ENCODE measurements at places on chromosomes 3 and 15. TPM values are rescaled to one million over a fixed set of nuclear protein-coding genes. Genes with fewer than 3 reads are reported as not detected.

The CCR2 gene
- total RNA-seq, result not detected

The GOLGA6L22 gene
- not detected for total RNA-seq

The LIPC gene
- not detected for total RNA-seq

The SYNPR gene
- total RNA-seq, result 0.64 TPM

The CKMT1B gene
- total RNA-seq, result 36.7 TPM

The VPS33B gene
- 16.3 TPM for total RNA-seq

The MYZAP gene
- 0.72 TPM for total RNA-seq

The KBTBD8 gene
- 19.4 TPM for total RNA-seq

The GOLGA8R gene
- 0.20 TPM for total RNA-seq

DNA sequence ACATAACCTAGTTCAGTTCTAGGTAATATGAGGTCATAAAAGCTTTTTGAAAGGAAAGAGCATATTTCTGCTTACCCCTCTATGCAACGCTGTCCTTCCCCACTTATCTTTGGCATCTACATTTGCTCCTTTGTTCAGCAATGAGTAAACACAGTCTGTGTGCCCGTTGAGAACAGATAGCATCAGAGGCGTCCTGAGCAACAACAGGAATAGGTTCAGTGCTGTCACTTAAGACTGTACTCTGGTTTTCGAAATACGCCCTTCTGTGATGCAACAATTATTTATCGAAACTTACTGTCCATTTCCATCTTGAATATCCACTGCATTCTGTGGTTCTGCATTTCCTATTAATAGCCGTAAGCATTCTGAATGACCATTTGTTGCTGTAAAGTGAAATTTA, 84.4 kb downstream of the BTD start:
- no peak overlapping the region for H3K27ac ChIP-seq
- H3K4me3 ChIP-seq, result no peak overlapping the region
- no peaks in the 10 kb centered on the region for H3K27me3 ChIP-seq
- H3K36me3 ChIP-seq, result peaks cover 15% of the 10 kb centered on the region

DNA sequence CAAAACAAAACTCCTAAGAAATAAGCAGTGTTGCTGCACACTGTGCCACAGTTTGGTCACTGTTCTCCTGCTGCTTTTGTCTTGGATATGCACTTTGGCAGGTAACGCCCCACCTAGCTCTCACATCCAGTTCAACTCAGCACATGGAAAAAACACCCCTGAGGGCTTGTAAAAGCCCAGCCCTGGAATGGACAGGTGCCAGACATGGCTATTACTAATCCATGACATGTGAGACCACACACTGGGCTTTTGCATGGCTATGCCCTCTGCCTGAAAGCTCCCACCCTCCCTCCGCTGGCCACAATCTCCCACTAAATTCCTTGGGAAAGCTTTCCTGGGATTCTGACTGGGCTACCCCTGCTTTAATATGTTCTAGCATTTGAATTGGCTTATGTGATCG, 24.7 kb upstream of the ZBED2 start:
- DNase-seq, result no peak
- no peaks in the 10 kb centered on the region for H3K36me3 ChIP-seq
- H3K4me1 ChIP-seq, result no peaks in the 10 kb centered on the region
- H3K27me3 ChIP-seq, result no peaks in the 10 kb centered on the region
- no peak overlapping the region for H3K27ac ChIP-seq
- H3K4me3 ChIP-seq, result no peak overlapping the region

- no peak for DNase-seq
- no peak overlapping the region for H3K27ac ChIP-seq
- no peaks in the 10 kb centered on the region for H3K4me1 ChIP-seq
- no peaks in the 10 kb centered on the region for H3K27me3 ChIP-seq
- no peak overlapping the region for H3K4me3 ChIP-seq
These were observed 29.5 kb upstream of the MAGI1 start for GRCh38 chr3:66068255-66068654.

GRCh38 chr3:98875535-98875934, 26.0 kb downstream of the DCBLD2 start:
- no peaks in the 10 kb centered on the region for H3K4me1 ChIP-seq
- peaks cover 28% of the 10 kb centered on the region for H3K36me3 ChIP-seq
- no peak overlapping the region for H3K27ac ChIP-seq
- H3K4me3 ChIP-seq, result no peak overlapping the region

DNA sequence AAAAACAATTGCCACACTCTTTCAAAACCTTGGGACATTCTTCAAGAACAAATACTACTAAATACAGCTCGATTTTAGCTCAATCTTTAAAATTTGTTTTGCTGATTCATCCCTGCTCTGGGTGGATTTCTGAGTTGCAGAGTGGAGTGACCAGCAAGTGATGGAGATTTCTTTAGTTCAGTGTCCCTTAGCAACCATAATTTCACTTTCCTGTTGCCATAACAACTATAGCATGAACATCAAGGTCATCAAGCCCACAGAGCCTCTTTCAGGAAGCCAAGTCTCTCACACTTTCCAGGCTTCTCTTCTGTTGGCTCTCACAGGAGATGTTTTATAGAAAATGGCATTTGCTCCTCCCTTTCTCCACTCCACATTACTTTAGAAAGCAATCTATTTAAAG, 597.2 kb upstream of the ADAMTS9 start:
- no peak overlapping the region for H3K4me3 ChIP-seq
- H3K27me3 ChIP-seq, result no peaks in the 10 kb centered on the region
- no peak for DNase-seq
- H3K27ac ChIP-seq, result no peak overlapping the region

Measured in H9 (cell line).